Testis (tissue), 5 donors: ENCODE measurements at places on chromosomes 4 and X. TPM values are rescaled to one million over a fixed set of nuclear protein-coding genes. Genes with fewer than 3 reads are reported as not detected.

DNA sequence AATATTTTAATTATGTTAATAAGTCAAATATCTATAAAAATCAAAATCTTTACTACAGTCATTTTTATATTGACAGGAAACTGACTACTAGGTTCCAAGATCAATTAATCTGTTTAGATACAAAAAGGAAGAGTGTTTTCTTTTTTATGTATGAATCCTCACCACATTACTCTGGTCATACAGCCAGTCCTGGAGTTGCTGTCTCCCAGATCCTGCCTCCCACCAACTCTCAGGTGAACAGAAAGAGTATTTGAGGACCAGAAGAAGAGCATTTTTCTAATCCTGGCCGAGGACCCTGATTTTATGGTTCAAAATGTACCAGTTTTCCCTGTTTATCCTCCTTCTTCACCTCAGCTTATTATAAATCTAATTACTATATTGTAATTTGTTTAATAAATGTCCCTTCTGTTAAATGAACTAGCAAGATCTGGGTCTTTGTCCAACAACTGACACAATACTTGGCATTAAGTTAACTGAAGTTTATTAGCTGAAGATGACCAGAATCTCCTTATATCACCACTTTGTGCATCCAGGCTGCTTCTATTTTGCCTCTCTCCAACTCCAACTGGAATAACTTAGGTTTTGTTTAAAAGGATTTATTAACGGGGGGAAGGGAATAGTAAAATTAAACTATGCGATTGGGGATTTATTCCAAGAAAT is 224.4 kb upstream of the PCDH7 start:
- DNase-seq = no peak

DNA sequence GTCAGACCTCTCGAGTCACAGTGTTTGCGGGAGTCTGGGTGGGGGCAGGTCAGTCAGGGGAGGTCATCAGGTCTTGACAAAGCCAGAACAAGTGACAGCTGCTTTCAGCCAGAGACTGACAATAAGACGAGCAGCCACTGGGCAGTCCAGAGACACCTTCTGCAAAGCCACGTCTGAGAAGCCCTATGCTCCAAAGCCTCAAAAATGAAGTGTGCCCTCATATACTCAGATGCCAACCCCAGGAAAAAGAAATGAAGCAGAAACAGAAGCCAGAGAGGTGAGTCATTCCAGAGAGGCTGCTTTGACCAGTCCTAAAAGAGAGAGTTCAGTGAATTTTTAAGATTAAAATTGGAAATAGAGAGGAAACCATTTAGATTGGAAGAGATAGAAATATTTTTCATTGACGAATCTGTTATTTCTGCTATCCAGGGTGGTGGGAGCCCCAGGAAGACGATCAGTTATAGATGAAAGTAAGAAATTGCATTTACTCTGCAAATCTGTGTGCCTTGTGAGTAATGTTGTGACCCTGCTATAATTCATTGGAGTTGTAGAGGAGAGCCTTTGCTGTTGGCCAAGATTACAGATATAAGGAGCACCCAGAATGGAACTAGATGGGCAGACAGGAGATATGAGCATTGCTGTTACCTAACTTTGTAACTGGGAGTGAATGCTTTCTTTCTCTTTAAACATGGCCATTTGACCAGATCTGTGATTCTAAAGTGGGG is 77.9 kb downstream of the LRRC66 start:
- DNase-seq = no peak

DNA sequence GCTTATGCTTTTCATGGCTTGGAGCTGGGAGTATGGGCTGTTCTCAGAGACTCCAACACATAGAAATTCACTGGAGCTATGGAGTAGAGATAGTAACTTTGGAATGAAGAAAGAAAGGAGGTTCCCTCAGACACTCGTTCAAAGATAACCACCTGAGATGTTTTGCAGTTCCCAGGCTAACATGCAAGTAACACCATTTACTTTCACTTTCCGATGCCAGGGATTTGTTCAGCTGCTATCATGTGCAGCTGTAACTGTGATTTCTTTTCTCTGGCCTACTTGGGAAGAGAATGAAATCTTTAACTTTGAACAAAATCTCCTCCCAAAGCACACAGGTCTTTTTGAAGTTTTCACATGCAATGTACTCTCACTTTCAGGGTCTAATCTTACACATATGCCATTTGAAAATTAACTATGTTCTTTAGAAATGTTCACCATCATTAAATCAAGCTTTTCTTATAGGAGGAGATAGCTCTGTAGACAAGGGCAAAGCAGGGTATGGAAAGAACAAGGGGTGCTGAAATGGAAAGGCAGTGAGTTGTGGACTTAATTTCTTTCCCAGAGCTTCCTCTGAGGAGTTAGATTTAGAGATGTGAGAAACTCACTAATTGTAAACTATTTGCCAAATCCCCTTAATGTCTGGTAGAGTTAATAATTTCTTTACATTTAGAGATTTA is 514.3 kb downstream of the PDHA2 start:
- DNase-seq = no peak

DNA sequence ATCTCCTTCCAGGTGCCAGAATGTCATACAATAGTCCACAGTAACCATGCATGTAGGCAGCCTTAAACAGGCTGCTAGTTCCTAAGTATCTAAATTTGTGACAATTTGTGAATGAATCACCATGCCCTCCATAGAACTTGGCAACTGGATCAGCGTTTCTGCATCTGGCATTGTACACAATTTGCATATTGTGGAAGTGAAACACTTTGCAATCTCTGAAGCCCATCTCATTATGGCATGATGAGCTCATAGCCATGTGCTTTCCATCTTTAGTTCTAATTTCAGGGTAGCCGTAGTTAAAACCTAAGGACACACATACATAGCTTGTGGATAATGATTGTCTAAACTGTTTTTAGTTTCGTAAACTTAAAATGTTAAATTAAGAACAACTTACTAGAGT is 573.6 kb downstream of the PPP4R3C start:
- DNase-seq = no peak

DNA sequence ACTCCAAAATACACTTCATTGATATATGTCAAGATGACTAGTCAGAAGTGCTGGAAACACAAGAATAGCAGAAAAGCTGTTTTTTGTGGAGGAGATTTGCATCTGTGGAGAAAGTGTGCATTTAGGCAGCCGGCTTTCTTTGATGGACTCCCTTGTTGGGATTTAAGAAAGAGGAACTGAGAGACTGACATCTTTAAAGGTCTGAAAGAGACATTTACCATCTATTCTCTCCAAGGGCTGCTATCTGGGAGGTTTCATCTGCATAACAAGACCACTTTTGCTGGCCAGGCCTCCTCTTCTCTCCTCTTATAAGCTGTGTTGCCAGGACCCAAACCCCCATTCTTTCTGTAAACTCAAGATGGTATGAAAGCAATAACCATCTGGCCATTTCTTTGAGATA is 1065.0 kb downstream of the NLGN4X start:
- no peak for DNase-seq

DNA sequence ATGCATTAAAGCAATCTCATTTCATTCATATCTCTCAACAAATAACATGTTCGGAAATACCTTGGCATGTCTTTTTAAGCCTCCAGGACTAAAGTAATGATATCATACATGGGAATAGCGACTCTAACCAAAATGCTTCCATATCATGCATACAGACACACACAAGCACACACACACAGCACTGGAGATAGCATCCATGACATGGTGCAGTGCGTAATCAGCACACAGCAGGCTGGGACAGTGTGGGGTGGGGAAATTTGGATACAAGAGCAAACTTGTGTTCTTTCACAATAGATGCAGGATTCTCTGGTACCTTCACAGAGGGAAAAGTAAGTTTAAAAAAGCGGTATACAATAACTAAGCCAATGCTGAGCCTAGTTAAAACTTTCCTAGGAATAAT is 132.3 kb upstream of the HPGD start:
- no peak for DNase-seq

GRCh38 chrX:103565197-103565596 is 20.1 kb upstream of the TCEAL4 start:
- no peak for DNase-seq

DNA sequence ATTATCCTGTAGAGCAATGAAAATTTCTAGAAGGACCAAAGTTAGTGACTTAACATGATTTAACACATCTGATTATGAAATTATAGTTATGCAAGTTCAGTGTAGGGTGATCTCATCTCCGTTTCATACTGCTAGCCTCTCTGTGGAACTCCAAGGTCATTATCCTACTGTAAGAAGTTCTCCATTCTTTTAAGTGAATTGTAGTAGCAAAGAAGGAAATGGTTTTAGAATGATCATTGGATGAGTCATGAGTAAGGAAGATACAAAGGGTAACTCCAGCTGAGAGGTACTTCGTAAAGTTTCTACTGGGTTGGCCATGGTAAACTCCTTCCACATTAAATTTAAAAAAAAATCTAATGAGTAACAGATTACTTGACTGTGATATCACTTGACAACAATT is 215.0 kb upstream of the GIMD1 start:
- no peak for DNase-seq

DNA sequence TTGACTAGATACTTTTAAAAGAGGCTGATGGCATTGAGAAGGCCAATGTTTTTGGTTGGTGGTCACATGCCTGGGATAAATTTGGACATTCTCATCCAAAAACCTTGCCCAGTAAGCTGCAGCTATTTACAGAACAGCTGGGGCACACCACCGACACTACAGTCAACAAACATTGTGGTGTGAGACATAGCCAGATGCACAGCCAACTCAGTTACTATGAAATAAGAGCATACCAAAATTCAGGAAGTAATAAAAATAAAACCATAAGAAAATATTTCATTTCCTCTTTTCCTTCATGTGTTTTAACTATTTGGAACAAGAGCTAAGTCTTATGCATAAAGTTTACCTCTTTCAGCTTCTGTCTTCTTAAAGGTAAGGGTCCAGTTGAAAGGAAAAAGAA is 8.8 kb downstream of the PPM1K start:
- DNase-seq = no peak

DNA sequence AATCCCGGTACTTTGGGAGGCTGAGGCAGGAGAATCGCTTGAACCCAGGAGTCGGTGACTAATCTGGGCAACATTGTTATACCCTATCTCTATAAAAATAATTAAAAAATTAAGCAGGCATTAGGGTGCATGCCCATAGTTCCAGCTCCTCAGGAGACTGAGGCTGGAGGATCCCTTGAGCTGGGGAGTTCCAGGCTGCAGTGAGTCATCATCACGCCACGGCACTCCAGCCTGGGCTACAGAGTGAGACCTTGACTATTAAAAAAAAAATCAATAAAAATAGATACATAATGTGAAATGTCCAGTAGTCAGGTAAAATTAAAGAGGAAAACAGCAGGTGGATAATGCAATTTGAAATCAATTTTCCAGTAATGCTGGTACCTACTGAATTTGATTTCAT is 14.6 kb downstream of the ADGRL3 start:
- DNase-seq = no peak

GRCh38 chrX:40866893-40867292 is 131.6 kb upstream of the MED14 start:
- DNase-seq = peak; percentile 16

DNA sequence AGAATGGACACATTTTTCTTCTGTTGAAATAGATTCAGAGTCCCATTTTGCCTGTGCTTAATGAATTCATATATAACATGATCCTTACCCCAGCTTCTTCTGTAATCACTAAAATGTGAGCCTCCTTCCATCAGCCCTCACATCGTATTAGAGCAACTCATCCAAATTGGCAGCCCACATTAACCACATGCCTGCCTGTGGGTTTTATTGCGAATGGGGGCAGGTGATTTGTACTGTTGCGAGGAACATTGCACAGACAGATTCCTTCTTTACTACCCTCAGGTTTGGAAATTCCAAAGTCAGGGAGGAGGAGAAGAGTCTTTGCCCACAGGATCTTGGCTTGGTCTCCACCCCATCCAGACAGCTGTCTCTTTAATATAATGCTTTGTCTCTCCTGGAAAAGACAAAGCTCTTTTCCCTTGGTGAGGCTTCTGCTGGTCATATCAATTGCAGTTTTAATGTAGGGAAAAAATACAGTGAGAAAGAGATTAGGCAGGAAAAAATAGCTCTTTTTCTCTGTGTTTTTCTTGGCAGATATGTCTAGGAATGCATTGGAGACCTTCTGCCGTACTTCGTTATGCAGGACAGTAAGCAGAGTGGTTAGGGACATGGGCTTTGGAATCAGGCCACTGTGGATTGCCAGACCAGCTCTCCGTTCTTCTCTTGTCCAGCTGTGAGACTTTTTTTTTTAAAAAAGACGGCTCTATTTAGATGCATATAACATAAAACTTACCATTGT is 371.2 kb downstream of the AFF2 start:
- DNase-seq = peak; percentile 15

DNA sequence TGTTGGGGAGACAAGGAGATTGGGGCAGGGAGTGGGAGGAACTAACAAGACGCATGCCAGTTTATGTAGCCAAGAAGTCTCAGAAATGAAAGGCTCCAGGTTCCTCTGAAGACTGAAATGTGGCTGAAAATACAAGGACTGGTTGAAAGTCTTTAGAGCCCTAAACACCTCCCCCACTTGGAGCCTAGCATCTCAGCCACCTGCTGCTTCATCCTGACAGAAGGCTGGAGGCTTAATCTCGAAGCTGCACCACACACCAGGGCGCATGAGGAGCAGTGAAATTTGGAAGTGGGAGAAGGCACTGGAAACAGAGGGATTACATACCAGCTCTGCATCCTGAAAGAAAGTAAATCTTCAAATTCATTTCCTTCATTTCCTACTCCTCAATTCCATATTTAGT is 160.7 kb upstream of the FTHL17 start:
- no peak for DNase-seq

- no peak for DNase-seq
Observed at GRCh38 chrX:107736781-107737531, 38.6 kb downstream of the TSC22D3 start.

GRCh38 chr4:48681856-48682255 is 98.2 kb downstream of the FRYL start:
- DNase-seq = no peak

DNA sequence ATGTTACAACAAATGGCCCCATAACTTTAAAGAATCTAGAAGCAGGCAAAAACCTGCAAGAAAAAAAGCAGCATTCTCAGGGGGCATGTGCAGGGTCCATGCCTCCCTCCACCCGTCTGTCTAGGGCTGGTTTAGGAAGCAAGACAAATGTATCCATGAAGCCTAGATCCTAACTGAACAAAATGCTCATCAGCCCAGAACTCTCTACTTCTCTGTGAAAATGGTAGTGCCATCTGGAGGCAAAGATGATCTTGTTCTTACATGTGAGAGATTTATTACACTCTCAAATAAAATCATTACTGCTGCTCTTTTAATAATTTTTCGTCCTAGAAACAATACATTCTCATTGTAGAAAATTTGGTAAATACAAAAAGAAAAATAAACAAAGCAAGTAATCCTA is 26.7 kb downstream of the NR3C2 start:
- no peak for DNase-seq

ALPK1 gene
- 12.5 TPM for total RNA-seq

BMP2K gene
- total RNA-seq = 110 TPM

SCOC gene
- 30.5 TPM for total RNA-seq

RHOXF1 gene
- total RNA-seq = 48.7 TPM

GABRG1 gene
- total RNA-seq = 0.31 TPM

MXRA5 gene
- total RNA-seq = 0.68 TPM

NWD2 gene
- total RNA-seq = 0.50 TPM

AFF1 gene
- total RNA-seq = 53.6 TPM
